ENCODE measurements at places on chromosomes 5 and 9.

DNA sequence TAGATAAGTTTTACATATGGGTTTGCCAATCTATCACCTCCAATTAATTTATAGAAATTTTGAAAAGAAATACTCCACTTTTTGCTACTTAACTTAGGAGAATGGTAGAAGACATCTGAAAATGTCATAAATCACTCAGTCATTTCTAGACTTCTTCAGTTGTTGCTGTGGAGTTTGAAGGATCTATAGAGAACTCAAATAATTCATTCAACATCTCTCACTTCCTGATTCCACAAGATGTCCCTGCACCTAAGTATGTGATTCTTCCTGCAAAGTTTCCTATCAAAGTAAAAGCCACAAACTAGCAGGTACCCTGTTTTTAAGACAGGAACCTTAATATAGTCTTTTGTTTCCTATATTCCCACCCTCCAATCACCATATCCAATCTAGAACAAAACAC lies 297.1 kb upstream of the ATP10B start:
- no peak for DNase-seq

- DNase-seq: no peak
Measured at GRCh38 chr9:34490360-34490759, 31.8 kb downstream of the DNAI1 start.

DNA sequence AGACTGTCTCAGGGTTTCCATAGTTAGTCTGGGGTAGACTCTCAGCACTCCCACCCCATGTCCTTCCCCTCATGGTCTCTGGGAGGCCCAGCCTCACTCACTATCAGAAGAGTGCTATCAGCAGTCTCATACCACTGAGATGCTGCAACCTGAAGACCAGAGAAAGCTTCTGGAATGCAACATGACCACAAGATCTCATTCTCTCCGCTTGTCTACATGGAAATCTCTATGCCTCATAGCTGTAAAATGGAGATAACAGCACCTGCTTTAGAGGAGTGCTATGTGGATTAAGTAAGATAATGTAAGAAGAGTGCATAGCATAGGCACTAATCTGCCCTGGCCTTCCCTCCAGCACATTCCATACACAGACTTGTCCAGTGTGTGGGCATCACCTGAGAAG lies 47.0 kb upstream of the ZNF169 start:
- DNase-seq: no peak

DNA sequence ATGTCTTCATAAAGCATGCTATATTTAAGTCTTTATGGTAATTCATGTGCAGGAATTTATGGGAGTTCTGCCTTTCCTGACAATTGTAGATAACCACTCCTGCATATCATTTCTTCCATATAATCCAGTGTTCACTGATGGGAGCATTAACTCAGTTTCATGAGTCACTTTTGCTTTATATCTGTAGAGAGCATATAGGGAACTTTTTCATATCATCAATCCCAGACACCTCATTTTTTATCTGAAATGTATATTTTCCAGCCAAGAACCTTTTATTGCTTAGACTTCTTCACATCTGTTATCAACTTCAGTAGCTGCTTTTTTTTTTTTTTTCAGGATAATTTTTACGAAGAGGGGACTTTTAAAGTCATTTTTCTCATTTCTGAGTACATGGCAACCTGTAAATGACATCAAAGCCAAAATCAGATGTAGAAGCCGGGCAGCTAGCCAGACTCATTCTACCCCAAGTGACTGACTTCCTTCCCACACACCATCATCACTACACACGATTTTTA lies 41.1 kb downstream of the NFX1 start:
- peak; percentile 59 for DNase-seq

DNA sequence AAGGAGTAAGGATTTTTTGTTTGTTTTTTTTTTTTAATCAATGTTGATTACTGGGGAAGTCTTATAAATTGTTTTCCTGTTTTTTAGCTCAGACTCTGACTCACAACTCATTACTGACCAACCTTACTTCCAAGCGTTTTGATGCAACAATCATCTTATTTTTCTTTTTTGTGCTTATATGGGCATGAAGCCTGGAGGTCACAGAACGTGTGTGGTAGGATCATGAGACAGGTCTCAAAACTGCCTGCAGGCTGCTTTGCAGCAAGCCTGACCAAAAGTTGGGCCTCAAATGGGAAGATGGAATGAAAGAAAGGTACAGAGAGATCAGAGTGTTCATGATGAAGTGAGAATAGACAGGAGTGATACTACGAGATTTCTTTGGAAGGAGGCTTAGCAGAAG lies 38.5 kb downstream of the SNCAIP start:
- peak; percentile 16 for DNase-seq

DNA sequence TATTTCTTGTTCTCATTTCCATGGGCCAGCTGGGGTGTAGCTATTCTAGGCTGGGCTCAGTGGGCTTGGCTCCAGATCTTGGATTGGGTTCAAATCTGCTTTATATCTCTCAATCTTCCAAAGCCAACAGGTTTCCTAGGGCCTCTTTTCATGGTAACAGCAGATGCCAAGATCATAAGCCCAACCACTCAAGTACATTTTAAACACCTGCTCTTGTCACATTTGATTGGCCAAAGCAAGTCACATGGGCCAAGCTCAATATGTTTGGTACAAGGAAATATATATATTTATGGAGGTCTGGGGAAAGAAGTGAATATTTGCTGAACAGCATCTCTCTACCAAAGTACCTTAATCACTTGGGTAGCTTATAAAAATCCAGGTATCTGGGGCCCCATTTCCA lies 49.5 kb downstream of the MRRF start:
- DNase-seq: no peak

- peak; percentile 39 for DNase-seq
Measured at GRCh38 chr9:125850763-125851162, 103.6 kb downstream of the PBX3 start.
